ENCODE measurements at places on chromosomes 12 and 14.

- no peak for DNase-seq
Measured at GRCh38 chr12:3122841-3123678, 45.9 kb downstream of the TSPAN9 start.

DNA sequence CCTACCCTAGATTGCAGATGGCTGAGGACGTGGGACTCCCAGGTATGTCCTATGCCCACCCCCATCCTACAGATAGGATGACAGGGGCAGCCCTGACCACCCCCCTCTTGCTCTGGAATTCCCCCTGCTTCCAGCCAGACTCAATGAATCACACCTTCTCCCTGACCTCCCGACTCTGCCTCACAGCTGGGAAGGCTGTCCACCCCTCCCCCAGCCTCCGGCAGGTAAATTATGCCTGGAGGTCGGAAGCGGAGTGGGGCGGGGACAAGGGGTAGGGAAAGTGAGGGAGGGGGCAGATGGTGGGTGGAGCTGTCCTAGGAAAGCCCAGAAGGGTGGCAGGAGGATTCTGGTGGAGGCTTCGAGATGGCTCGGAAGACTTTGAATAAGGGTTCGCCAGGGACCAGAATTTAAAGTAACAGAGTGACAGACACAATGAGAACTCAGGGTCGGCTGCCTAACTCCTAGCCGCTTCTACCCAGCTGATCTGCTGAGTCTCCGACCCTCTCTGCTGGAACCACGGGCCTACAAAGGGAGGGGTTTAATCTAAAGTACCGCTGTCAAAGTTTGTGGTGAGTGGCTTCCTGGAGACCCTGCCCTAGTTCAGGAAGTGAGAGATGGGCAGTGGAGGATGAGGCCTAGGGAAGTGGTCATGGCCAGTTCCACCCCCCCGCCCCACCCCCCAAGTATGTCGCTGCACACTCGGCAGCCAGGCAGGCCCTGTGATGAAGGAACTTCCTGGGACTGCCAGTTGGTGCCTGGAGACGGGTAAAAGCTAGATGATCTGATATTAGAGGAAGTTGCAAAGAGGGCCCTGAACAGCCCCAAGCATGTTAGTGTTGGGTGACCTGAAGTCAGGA is 4.2 kb downstream of the PLEKHG3 start:
- DNase-seq: no peak

DNA sequence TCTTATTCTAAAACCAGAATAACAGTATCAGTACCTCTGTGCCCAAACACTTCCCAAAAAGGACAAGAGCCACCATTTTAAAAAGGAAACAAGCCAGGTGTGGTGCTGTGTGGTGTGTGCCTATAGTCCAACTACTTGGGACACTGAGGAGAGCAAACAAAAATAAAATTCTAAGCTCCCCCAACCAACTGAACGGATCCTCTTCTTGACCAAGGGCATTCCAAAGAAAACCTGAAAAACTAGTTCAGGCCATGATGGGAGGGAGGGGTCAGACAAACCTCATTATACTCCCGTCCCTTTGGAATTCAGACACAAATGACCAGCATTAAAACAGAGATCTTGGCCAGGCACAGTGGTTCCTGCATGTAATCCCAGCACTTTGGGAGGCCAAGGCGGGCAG is 20.5 kb downstream of the SLC11A2 start:
- no peak for DNase-seq

DNA sequence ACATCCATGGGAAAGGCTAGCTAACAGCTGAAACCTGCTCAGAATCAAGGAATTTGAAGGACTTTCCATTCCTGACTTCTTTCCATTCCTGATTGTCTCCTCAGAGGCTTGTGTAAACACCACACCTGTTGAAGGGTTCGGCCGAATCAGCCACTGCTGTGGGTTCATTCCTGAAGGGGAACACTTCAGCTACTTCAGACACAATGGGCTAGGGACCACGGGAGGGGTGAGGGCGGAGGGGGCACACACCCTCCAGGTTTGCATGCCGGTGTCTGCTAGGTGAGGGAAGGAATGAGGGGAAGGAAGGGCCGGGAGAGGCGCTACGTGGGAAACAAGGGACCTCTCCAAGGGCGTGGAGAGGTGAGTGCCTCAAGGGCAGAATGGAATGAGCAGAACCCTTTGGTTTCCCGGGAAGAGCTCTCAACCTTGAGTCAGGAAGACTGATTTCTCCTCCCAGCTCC is 1.3 kb downstream of the GPRC5A start:
- no peak for DNase-seq

DNA sequence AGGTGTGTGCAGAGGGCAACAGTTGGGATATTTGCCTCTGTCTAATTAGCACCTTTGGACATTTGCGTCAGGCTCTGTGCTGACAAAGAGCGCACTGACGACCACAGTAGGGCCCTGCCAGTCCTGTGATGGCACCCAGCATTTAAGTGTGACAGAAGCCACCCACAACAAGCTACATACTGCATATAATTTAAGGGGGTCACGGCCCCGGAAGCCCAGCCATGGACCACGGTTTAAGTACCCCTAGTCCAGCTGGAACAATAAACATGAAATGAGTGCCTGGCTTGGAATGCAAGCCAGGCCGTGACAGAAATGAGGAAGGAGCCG is 16.8 kb upstream of the DYNC1H1 start:
- no peak for DNase-seq

DNA sequence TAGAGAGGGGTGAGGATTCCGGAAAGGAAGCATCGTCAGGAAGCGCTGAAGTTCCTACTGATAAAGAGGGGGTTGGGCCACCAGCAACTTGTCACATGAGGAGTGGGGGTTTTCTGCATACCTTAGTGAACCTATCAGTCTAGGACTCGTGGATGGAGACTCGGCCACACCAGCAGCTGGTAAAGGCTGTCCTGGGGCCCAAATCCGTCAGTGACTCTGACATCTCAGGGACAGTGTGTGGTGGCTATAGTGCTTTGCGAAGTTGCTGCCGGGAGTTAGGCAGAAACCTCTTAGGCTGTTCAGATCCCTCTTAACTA is 16.4 kb downstream of the RNASE2 start:
- DNase-seq: no peak

GRCh38 chr12:121241156-121241970 is 31.4 kb downstream of the P2RX4 start:
- no peak for DNase-seq

- no peak for DNase-seq
Measured at GRCh38 chr14:99637624-99638023, 7.3 kb upstream of the HHIPL1 start.

GRCh38 chr12:7439579-7440505 is 4.1 kb downstream of the CD163L1 start:
- peak; percentile 62 for DNase-seq

- no peak for DNase-seq
Measured at GRCh38 chr14:83894568-83894967, 1635.4 kb upstream of the FLRT2 start.

DNA sequence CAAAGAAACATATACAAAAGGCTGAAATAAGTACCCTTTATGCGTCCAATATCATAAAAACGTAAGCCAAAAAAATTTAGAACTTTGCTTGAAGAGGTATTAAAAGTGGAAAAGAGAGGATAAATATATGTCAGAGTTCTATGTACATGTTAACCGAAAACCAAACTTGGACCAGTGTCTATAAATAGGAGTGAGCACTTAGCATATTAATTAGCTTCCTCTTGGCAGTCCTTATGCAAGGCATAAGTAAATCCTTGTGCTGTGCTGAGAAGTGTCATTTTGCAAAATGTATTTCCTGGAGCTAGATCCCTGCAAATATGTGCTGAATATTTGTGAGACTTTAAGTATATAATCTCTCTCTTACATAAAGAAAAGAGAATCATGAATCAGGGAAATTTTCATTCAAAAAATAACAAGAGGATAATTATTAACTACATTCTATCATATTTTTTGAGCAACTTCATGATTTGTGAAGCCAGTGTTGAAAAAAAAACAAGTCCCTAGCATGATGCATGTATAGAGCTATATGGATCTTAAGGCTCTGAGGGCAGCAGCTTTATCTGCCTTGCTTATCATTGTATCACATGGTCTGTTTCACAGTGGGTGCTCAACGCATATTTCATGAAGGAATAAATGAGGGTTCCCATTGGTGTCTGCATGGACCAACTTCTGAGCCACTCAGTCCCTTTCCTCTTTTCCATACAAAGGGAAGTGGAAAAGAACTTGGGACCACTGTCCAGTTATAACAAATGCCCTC is 326.1 kb downstream of the PDZRN4 start:
- DNase-seq: no peak

- DNase-seq: no peak
Measured at GRCh38 chr12:12990700-12991468, 9.2 kb downstream of the HEBP1 start.

DNA sequence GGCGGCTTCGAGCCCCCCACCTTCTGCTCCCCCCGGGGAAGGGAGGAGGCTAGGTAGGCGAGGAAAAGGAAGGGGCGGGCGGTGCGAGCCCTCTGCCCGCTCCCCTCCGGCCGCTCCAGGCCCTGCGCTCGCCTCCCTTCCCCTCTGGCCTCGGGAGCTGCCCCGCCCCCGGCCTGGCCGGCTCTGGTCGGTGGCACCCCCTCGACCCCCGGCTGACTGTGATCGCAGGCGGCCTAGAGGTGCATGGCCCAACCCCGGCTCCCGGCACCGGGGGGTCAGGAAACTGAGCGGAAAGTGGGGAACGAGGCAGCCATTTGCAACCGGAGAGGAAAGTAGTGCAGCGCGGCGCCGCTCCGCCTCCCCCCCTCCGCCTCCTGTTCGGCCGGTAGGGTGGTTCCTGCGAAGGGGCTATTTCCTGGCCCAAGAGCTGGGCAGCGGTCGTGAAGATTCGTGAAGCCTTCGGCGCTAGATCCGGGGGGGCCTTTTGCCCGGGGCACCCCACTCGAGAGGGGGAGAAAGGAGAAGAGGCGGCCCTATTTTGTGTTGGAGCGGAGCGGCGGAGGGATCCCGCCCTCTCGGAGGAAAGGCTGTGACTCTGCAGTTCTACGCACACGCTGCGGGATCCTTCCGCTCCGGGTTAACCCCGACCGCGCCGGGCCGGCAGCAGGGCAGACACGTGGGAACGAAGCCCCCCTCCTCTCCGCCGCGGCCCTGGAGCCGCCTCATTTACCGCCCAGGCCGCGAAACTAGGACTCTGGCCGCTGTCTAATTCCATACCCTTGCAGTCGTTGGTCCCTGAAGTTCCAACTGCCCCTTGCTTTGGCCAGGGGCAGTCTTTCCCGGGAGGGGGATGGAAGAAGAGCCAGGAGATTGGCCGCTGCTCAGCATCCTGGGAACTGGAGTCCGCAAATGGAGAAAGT is at the start of gene KMT2D:
Gene KMT2D (minus strand): TSS at position 558 of the 920 bp plus-strand sequence. CDS start 5,470 bp downstream, outside the sequence.
- DNase-seq: peak; percentile 95

DNA sequence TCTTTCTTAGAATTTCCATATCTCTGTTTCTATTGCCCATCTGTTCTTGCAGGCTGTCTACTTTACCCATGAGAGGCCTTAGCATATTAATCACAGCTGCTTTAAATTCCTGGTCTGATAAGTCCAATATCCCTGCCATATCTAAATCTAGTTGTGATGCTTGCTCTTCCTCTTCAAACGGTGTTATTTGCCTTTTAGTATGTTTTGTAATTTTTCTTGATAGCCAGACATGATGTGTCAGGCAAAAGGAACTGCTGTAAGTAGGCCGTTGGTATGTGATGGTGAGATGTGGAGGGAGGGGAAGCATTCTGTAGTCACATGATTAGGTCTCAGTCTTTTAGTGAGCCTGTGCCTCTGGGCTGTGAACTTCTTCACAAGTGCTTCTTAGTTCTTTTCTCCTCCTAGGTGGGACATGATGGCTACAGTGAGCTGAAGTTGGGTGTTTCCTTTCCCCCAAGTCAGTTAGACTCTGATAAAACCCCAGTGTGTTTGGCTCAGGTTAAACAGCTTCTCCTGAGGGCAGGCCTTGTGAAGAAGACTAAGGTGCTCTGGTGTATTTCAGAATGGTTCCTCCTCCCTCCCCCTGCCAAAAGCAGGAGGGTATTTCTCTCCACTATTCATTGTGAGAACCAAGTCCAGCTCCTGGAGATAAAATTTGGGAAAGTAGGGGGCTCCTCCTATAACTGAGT is 195.9 kb upstream of the PARP11 start:
- DNase-seq: no peak

DNA sequence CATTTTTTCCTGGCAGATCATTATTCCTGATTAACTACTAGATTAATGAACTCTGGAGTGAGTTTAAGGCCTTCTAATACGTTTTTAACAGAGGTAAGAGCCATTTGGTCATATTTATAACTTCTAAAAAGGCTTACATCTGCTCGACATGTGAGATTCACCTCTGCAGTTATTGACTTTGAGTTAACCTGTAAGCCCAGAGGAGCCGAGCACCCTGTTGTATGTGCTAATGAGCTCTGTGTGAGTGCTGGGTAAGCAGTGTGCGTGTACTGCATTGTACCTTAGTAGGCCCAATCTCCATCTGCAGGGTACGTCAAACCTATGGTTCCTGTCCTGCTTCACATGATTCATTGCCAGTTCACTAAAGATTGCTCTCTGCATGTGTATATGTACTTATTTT is 18.9 kb downstream of the SLC4A8 start:
- no peak for DNase-seq

DNA sequence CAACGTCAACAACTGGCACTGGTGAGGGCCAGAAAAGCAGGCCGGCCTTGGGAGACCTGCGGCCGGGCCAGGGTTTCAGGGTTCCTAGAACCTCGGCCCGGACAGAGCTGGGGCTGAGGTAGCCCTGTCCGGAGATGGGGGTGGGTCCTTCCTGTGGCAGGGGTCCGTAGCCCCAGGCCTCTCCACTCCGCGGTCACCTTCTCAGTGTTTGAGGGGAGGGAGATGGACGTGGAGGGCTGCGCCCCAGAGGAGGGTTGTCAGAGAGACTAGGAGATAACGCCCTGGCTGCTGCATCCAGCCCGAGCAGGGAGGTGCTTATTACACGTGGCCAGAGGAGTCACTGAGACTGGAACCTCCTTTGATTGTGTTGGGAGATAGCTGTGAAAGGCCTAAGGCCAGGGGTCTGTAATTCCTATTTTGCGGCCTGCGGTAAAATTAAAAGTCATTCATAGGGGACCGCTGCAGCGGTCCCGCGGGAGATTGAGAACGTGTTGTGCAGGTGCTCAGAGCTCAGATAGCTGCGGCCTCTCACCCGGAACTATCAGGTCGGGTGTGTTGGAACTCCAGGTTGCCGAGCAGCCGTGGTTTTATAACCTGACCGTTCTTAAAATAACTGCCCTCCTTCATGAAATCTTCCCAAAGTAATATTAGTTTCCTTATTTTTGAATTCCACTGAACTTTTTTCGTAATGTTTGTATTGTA is 507 bp downstream of the AHSA1 start:
- no peak for DNase-seq

GRCh38 chr12:5921027-5921909 is 23.8 kb downstream of the ANO2 start:
- DNase-seq: no peak

Measured in left hindlimb (tissue), 1 donor.